Umbilical cord (tissue), 2 donors: ENCODE measurements at places on chromosomes 3 and 15. TPM values are rescaled to one million over a fixed set of nuclear protein-coding genes. Genes with fewer than 3 reads are reported as not detected.

The NR1I2 gene
- total RNA-seq = 0.96 TPM

DNA sequence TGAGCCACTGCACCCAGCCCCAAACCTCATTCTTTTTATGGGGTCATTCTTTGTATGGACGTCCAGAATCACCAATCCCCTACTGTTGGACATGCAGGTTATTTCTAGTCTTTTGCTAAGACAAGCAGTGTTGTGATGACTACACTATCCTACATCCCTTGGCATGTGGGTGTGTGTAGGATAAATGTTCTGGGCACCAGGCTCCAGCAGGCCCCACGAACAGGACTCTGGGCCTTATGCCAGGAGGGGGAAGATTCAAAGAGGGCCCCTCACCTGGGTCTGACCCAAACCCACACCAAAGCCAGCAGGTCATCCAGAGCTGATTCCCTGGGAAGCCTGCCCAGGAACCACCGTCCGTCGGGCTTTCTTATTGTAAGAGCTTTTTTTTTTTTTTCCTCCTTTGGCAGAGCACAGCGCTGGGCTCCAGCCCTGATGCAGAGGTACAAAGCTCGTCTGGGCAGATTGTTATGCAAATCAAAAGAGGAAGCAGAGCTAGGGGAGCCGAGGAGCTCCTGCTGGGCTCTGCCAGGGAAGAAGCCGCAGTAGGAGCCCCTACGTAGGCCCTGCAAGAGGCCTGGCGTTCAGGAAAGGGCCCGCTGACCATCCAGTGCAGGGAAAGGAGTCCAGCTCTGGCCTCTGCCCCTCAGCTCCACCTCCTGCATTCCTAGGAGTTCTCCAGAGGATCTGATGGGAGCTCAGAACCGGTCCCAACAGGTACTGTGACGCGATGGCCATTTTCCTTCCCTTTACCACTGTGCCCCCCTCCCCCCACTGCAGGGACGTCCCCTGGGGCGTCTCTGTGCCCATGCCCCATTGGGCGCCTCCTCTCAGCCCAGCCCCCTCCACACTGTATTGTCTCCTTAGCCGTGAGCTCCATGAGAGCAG lies 29.0 kb upstream of the FURIN start:
- peak; percentile 84 for DNase-seq

- DNase-seq = peak; percentile 54
Measured at GRCh38 chr15:43769584-43770228, 7.1 kb downstream of the ELL3 start.

DNA sequence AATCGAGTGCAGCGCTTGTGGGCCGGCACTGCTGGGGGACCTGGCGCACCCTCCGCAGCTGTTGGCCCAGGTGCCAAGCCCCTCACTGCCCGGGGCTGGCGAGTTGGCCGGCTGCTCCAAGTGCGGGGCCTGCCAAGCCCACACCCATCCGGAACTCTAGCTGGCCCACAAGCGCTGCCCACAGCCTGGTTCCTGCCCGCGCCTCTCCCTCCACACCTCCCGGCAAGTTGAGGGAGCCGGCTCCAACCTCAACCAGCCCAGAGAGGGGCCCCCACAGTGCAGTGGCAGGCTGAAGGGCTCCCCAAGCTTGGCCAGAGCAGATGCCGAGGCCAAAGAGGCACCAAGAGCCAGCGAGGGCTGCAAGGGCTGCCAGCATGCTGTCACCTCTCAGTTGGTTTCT lies 73.4 kb downstream of the PLXNA1 start:
- no peak for DNase-seq

The GOLGA8H gene
- total RNA-seq = not detected

The EXD1 gene
- 1.4 TPM for total RNA-seq

The LRRIQ4 gene
- total RNA-seq = not detected

- DNase-seq = peak; percentile 45
Measured at GRCh38 chr15:36392676-36393266, 186.7 kb upstream of the CDIN1 start.
